ENCODE measurements at places on chromosomes 3 and 15.

DNA sequence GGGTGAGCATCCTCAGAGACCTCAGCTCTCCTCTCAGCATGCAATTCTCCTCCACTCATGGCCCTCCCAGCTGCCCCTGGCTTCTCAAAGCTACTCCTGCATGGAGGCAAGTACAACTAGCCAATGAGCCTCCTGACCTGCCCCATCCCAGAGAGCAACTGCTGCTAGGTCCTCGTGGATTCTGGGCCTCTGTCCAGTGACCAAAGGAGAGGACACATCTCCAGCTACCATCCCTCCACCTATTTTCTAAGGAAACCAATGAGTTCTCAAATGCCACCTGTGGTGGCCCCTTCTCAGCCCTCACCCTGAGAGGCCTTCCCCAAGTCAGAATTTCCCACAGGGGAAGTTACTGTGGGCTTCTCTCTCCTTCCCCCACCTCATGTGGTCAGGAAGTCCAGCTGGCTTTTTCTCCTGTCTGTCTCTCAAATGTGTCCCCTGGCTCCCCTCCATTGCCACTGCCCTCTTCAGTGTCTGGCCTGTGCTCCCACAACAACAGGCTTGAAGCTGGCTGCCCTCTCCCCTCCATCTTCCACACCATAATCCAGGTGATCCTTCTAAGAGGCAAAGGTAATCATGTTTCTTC, 43.0 kb downstream of the LIPC start:
- no peak for DNase-seq

- no peak for DNase-seq
These were observed 33.7 kb upstream of the ZNF445 start for GRCh38 chr3:44511238-44511566.

DNA sequence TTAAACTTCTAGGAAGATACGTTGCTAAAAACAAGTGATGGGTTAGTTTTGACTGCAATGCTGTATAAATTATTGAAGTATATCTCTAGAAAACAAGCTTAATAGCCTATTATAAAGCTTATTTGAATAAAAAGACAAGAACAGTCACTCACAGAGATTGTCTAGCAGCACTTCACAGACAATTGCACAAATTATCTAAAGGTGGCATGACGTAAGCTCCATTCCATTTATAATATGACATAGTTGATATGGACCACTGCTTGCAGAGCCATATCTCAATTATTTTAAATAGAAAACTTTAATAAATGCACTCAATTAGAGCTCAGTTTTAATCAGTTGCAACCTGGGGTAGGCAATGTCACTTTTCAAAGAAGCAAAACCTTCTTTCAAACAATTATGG, 319.9 kb upstream of the GBE1 start:
- DNase-seq: no peak

DNA sequence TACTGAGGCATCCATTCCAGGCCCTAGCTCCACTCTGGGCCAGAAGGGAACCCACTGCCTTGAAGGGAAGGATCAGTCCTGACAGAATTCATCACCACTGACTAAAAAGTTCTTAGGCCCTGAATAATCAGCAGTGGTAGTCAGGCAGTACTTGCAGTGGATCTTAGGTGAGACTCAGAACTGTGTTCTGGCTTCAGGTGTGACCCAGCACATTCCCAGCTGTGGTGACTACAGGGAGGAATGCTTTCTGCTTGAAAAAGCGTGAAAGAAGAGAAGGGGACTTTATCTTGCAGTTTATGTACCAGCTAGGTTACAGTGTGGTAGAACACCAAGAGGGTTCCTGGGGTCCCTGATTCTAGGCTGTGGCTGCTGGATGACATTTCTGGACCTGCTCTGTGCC, 24.9 kb upstream of the AADACL2 start:
- DNase-seq: no peak

- DNase-seq: no peak
These were observed 6.1 kb downstream of the GRAMD1C start for GRCh38 chr3:113844622-113845222.

DNA sequence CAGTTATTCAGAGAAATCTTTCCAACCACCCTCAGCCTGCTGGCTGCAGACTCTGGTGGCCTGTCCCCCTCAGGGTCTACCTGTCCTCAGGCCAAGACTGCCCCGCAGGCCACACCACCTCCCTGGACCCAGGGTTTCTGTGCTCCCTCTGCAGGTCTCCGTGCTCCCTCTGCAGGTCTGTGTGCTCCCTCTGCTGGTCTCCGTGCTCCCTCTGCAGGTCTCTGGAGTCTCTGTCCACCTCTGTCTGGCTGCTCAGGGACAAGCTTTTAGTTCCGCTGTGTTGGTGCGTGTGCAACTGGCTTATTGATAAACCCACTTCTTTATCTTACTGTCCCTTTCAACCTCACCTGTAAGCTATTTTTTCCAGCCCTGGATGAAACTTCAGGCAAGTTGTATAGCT, 30.1 kb downstream of the BDH1 start:
- DNase-seq: no peak

DNA sequence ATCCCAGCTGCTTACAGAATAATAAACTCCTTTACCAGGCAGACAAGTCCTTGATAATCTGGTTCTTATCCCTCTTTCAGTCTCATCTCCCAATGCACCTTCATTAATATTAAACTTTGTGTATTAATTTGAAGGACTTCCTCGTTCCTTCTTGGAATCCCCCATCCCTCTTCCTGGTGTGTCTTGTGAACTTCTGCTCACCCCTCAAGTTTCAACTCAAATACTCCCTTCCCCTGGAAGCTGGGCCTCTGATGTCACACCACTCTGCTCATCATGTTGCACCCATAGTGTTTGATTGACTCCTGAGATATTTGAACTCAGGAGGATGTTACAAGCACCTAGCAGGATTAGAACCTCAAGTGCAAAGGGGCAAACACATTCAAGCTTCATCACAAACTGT, 3.3 kb upstream of the STT3B start:
- no peak for DNase-seq

Measured in non-pigmented ciliary epithelial cell (primary cell).